ENCODE measurements at places on chromosomes 11 and 22.

GRCh38 chr11:44008088-44008501 lies 39.7 kb upstream of the ACCSL start:
- DNase-seq: peak; percentile 52

DNA sequence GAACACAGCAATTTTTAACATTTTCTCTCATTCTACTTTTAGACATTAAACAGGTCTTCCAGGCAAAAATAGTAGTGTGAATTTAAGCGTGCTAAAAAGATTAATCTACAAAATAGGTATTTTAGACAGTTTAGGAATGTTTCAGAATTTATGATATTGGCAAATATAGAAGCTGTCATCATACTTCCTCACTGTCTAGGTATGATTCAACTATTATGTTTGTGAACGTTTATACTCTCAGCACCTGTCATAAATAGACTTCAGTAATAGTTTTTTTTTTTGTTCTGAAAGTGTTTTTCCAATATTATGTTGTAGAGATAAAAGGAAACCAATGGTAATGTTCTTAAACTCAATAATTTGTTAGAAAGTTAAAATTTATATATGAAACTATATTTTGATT lies 103.0 kb downstream of the ARHGAP42 start:
- DNase-seq: no peak

DNA sequence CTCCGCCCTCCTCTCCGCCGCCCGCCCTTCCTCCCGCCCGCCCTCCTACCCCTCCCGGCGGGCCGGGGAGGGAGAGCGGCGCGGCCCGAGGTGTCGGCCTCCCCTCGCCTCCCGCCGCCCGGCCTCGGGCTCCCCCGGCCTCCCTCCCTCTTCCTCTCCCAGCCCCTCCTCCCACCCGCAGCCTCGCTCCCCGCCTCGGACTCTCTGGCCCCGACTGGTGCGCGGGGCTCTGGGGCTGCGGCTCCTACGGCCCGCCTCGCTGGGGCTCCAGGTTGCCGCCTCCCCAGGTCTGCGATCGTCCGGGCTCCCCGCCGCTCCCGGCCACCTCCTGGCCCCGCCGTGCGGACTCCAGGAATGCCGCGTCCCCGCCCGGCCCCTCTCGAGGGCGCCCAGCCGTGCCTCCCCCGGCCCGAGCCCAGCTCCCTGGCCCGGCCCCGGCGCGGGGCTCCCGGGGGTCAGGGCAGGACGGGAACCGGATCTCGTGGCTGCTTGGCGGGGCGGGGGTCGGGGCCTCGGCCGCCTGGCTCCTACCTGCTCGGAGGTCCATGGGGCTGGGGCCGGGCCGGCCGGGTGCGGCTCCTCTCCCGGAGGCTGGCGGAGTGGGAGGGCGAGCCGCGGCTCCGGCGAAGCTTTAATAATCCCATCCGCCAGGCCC lies at the start of gene CLCF1:
Gene CLCF1 (minus strand): TSS at position 606 of the 655 bp plus-strand sequence. CDS start 59 bp downstream, at position 547.
- DNase-seq: peak; percentile 68

DNA sequence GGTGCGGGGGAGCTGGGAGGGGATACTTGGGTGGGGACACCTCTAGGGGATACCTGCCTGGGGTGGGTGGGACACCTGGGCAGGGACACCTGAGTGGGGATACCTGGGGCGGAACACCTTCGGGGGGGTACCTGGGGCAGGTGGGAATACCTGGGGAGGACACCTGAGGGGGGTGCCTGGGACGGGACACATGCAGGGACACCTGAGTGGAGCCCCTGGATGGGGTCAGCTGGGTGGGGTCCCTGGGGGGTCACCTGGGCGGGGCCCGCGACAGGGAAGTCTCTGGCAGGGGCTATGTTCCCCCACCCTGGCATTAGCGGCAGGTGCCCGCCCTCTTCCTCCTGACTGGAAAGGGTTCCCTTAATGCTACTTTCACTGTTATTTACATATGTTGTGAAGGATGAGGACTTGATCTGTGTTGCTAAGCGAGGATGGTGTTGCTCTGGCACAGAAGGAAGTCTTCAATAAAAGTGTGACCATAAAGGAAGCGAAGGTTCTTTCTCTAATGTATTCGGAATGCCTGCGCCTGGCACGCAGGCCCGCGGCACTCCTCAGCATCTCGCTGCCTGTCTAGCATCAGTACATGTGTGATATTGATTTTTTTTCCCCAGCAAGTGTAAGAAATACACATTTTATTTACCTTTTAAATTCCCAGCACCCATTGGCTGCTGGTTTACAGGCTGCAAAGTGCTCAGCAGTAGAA lies 801.7 kb downstream of the BRD1 start:
- DNase-seq: no peak

DNA sequence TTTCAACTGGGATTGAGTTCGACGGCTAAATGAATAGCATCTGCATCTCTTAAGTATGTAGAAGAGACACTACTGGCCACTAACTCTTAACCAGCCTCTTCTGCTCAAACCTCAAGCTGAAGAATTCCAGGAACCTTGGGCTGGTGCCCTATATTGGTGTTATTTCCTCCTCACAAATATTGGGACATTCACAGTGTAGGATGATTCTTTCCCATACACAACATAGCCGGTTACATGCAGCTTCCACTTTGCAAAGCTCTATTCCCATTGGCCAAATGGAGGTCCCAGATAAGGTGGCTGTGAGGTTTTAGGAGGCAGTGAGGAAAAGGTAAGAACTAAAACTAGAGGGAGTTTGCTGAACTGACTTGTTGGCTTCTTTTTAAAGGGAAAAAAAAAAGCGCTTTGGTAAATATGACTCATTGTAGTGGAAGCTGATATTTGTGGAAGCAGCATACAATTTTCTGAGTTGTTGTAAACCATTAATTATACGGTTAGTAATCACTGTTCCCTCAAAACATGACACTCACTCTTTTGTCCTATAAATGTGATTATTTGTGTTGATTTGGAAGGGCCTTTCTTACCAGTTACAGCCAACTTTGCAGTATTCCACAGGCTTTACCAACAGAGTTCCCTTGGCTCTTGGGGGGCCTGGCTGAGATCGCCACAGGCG lies 17.6 kb downstream of the C22orf31 start:
- DNase-seq: peak; percentile 89

GRCh38 chr11:108394744-108395284 lies 72.5 kb downstream of the C11orf65 start:
- DNase-seq: no peak

DNA sequence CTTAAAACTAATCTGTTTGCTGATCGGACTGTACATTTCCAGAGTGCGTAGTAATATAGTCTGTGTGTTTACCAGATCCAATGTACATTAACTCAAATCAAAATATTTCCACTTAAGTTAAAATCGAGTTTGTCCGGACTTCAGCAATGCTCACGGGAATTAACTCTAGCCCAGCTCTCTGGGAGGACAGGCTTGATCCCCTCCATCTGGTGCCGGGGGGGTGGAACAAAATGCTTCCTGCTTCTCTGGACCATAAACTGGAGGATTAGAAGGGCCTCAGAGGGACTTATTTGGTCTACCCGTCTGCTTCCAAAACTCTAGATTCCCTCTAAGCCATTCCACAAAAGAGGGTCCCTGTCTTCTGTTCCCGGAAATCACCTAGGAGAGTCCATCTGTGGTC lies 511.2 kb downstream of the BUD13 start:
- DNase-seq: no peak

- no peak for DNase-seq
Observed at GRCh38 chr11:76558891-76559290, 111.7 kb downstream of the LRRC32 start.

- no peak for DNase-seq
Observed at GRCh38 chr11:59174664-59175033, 2.7 kb downstream of the DTX4 start.

Data from AG10803 (cell line).